ENCODE measurements at places on chromosomes 2 and 18. TPM values are rescaled to one million over a fixed set of nuclear protein-coding genes. Genes with fewer than 3 reads are reported as not detected.

DNA sequence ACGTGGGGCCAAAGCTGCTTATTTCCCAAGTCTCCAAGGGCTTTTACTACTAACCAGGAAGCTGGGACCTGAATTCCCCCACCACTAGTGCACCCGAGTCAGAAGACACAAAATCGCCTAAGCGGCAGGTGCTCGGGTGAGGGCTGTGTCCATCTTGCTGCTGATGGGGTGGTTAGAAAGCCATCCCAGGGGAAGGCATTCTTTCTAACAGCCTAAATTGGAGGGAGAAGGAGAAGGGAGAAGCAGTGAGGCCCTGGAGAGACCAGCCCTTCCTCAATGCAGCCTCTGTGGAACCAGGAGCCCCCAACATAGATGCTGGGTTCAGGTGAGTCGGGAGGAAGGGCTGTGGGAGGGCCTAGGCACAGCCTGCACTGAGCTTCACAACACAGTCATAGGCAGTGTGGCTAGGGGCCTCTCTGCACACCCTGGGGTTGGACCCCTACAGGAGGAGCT, 1.9 kb upstream of the PROM2 start:
- DNase-seq = no peak

GRCh38 chr2:75632091-75632701, 14.4 kb upstream of the MRPL19 start:
- DNase-seq = no peak

DNA sequence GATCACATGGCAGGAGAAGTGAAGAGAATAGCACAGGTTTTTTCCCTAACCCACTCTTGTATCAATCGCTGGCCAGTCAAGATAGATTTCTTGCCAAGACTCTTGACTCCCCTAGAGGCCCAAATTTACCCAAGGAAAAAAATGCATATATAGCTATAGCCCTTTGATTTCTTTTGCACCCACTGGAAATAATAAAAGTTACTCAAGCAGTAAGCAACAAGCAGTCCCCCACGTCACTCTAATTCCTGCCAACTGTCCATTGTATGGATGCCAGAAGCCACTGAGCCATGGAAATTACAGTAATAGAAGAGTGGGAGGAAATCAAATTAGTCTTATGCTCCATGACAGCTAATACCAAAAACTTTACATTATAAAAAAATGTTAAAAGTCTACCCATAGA, 125.3 kb upstream of the SLC39A10 start:
- DNase-seq = no peak

- DNase-seq = no peak
These were observed 104.7 kb upstream of the PKDCC start for GRCh38 chr2:41943159-41943558.

DNA sequence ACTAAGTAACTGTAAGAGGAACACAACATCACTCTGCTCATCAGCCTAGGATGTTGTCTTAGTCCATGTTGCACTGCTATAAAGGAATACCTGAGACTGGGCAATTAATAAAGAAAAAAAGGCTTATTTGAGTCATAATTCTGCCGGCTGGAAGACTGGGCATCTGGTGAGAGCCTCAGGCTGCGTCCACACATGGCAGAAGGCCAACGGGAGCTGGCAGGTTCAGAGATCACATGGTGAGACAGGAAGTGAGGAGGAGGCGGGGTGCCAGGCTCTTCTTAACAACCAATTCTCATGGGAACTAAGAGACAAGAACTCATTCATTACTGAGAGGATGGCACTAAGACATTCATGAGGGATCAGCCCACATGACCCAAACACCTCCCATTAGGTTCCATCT, 46.8 kb downstream of the EPG5 start:
- DNase-seq = no peak

Gene SERPINB3
- not detected for total RNA-seq

Gene RBM44
- total RNA-seq = 0.61 TPM

Gene TTR
- not detected for total RNA-seq

Gene CHRNG
- not detected for total RNA-seq

Gene TLX2
- 0.53 TPM for total RNA-seq

Gene ANKAR
- 18.4 TPM for total RNA-seq

All from CD4-positive, alpha-beta memory T cell (primary cell).